Peyer's patch (tissue), 4 donors: ENCODE measurements at places on chromosomes 6 and 20.

DNA sequence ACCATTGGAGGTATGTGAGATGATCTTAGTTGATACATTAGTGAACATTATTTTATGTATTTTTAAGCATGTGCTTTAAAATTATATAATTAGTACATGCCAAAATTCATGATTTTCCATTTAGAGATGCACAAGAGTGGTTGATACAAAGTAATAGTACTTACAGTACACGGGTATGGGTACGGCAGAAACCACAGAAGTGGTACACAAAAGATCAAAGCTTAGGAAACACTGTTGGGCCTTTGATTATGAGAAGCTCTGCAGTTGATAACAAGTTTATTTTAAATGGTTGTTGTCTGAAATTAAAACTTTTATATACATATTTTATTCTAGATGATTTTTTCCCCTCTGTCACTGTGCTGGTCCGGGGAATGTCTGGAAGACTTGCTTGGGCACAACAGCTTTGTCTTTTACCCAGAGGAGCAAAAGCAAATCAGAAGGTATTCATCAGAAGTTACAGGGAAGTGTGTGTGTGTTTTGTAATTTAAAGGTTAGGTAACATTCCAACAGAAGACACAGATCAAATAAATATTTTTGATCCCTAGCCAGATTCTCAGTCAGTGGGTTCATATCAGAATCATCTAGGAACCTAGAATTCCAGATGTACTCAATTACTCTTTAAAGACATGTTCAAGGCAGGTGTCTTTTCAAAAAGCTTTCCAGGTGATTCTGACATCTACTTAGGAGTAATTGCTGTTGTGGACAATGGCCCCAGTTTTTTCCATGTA lies 32.5 kb upstream of the ADIG start:
- no peak for DNase-seq

GRCh38 chr6:147506704-147507114 lies 1.8 kb upstream of the SAMD5 start:
- DNase-seq: peak; percentile 85

DNA sequence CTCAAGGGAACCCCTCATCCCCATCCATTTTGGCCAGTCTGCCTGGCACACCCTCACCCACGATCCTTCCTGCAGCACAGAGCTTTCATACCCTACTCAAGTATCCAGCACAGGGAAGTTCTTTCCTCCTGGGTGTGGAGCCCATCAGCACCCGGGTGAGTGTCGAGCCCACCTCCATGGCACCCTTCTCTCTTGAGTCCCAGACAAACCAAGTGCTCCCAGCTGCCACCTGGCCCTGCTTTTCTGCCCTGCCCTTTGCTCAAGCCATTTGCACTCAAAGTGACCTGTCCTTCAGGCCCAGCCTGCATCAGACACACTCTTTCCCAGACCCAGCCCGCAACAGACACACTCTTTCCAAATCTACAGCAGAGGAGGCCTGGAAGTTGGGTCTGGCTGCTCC lies 257.2 kb downstream of the DLL1 start:
- DNase-seq: peak; percentile 37

DNA sequence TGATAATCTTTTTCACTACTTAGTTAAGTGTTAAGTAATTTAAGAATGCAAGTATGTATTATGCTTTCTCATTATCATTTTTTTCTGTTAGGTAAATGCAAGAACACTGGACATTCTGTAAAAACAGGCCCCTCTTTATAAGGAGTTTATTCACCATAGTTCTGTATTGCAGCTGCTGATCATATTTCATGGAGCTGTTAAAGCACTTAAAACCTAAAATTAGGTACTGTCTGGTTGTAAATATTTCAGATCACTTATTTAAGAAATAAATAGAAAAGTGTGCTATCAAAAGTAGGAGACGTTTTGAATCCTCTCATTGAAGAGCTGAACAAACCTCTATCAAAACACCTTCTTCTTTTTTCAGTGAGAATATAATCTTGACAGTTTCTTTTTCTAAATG lies 3.9 kb downstream of the EYA4 start:
- DNase-seq: no peak

GRCh38 chr20:37259031-37259430 lies 2.6 kb downstream of the GHRH start:
- no peak for DNase-seq

DNA sequence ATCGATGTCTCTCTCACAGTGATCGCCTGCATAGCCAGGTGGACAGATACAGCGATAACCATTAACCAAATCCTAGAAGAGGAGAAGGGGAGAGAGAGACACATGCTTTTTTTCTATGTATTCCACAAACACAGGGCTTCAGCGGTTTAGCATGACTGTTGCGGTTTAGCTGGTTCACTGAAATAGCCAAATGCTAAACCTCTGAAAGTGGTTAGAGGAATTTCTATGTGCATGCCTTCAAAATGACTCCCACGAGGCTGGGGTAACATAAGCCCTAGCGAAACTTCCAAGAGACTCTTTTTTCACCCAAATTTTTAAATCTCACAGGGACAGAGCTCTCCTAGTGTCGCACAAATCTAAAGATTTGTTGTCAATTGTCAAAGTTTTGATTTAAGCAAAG lies 25.1 kb downstream of the JAG1 start:
- no peak for DNase-seq

DNA sequence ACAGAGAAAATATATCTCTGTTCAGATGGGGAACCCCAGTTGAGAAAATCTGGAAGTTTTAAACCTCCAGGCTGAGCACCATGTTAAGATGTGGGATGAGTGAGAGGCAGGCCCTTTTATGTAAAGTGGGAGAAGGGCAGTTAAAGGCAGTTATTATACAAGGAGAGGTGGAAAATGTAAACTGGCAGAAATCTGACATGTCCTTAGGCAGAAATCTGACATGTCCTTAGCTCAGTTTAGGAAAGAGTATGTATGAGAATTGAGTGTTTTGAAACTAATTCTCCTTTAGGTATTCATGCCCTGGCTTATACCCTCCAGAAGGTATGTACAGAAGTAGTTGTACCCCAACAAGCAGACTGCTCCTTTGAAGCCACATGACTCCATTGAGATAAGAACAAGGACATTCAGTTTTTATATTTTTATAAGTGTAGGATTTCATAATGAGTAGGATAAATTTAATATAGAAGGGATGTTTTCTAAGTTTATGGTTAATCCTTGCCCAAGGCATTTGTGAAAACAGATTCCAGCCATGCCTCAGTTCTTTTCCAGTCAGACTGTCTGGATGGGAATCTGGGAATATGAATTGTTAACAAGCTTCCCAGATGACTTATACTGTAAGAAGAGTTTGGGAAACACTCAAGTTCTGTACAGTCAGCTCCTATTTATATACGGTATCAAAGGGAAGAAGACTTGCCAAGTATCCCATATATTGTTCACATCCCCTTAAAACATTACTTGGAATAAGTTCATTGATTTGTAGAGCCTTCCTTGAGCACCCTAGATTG lies 87.7 kb downstream of the SCAND1 start:
- DNase-seq: no peak

DNA sequence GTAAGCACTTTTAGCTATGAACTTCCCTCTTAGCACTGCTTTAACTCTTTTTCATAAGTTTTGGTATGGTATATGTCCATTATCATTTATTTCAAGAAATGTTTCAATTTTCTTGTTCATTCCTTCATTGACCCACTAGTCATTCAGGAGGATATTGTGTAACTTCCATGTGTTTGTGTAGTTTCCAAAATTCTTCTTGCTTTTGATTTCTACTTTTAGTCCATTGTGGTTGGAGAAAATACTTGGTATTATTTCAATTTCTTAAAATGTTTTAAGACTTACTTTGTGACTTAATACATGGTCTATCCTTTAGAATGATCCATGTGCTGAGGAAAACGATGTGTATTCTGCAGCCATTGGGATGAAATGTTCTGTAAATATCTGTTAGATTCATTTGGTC lies 176.5 kb downstream of the CENPW start:
- no peak for DNase-seq

DNA sequence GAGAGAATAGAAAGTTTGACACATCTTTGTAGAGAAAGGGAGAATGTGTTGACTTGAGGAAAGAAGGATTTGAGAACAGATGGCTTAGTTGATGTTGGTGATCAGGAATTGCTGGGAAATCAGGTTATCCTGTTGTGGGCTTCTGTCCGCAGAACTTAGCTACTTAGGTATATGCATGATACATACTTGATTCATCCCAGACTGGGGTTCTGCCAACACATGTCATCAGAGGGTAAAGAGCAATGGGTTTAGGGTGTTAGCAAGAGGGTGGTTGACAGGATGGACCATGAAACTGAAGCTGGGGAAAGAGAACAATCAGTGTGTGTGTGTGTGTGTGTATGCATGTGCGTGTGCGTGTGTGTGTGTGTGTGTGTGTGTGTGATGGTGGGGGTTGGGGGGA lies 50.6 kb upstream of the NELFCD start:
- no peak for DNase-seq

DNA sequence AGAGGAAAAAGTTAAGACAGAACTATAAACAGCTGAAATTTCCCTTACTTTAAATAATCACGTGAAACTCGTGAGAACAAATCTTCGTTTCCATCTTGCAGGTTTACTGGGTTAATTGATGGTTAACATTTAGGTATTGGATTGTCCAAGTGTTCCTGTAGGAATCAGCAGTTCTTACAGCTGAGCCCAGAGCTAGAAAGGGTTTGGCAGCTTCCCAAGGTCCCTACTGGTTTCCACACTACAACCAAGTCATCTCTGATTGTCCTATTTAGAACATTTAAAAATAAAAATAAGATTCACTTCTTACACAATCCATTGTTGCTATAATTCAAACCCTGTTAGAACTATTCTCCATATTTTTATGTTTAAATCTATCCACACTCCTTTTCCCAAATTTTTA lies 15.8 kb downstream of the MPC1 start:
- no peak for DNase-seq

GRCh38 chr20:2873747-2874041 lies 413 bp downstream of the PTPRA start:
- DNase-seq: peak; percentile 79

GRCh38 chr20:53321596-53321995 lies 272.0 kb downstream of the ZNF217 start:
- DNase-seq: no peak

DNA sequence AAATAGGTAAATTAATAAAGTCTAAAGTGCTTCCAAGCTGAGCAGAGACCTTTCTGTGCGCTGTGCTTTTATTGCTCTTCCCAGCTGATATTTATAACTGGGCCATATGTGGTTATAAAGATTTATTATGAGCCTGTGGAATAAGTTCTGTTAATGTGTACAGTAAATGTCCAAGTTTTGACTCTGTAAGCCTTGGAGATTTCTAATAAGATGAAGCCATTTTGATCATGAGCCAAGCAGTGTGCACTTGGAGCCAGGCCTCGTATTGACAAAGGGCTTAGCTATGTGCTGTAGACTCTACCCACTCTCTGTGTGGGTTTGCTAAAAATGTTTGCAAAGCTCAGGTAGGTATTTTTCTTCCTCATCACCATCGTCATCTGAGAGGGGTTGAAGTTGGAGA lies 361.1 kb downstream of the FOXA2 start:
- DNase-seq: peak; percentile 51

GRCh38 chr20:7879883-7880282 lies 60.4 kb downstream of the HAO1 start:
- DNase-seq: no peak

GRCh38 chr6:118584911-118585310 lies 36.8 kb downstream of the PLN start:
- DNase-seq: no peak

DNA sequence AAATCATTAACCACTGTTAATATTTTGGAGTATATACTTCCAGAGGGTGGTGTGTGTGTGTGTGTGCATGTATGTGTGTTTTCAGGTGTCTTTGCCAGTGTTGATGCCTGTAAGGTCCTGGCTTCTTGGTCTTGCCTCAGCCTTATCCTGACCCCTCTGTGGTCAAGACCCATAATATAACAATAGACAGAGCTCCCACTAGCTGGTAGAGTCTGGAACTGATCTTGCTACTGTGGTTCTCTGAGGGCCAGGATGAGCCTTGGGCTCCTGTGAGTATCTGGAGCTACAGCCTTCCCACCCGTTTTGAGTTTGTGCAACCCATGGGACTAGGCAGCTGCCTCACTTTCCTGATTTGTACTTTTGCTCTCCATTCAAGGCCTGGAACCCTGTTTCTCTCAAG lies 191.0 kb downstream of the IBTK start:
- no peak for DNase-seq

DNA sequence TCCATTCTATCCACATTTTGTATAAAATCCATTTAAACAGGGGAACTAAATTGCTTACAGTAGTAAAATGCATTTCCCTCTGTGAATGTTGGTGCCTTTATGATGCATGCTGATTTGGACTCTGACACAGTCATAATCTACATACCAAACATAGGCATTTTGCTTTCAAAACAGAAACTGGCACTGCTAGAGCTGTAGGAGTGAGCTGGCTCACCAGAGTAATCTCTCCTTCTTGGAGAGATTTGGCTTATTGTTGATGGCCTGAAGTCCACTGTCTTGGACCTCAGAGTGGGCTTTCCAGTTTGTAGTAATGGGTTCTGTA lies 363.2 kb upstream of the FLRT3 start:
- no peak for DNase-seq

DNA sequence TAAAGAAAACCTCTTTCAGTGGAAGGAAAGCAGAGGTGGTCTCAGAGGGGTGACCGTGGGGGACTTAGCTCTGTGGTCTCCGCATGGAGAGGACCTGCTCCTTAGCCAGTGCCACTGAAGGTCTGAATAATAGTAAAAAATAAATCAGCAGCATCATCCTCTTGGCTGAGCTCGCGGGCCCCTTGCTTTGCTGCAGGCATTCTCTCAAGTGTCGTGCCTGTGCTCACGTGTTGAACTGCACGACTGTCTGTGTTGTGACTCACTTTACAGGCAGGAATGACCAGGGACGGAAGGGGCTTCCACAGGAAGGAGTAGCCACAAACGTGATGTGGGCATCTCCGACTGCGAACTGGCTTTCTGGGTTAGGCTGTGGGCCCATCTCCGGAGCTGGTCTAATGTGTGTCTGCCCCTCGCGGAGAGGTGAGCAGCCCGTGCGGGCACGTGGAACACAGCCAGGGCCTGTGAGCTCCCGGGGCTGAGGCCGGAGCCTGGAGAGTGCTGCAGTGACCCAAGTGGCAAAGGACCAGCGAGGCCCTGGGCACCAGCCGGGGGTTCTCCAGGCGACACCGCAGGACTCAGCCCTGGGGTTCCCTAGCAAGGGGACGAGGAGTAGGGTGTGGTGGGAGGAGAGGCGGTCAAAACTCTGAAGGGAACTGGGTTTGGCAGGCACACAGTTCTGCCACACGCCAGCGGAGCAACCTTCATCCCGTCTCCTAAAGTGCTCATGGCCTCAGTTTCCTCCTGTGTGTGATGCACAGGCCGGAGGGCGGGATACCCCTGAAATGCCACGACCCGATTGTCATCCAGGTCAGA lies 89.2 kb downstream of the RAMACL start:
- peak; percentile 39 for DNase-seq

GRCh38 chr20:23257848-23258746 lies 92.5 kb upstream of the NXT1 start:
- no peak for DNase-seq

DNA sequence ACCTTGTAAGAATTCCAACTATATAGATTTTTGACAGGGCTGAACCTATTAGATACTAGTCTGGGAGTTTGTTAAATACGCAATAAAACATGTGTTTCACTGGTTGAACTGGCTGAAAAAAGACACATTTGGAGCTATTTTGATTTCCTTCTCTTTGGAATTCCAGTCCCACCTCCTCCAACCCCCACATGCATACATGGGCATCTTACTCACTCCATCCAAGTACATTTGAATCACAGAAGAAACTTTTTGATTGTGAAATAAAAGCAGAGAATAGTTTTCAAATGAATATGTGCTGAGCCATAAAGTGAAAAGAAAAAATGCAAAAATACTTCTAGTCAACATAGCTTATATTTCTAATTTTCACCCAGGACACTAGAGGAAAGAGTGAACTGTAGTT lies 33.9 kb upstream of the STXBP5 start:
- no peak for DNase-seq
